Epithelial cell of prostate (primary cell): ENCODE measurements at places on chromosomes 1 and 21.
A peak's percentile ranks its signal among the peaks of the same experiment; 100 is the strongest.

- no peak for DNase-seq
Measured at GRCh38 chr1:179121159-179121938, 39.5 kb downstream of the TOR3A start.

- no peak for DNase-seq
Measured at GRCh38 chr1:24939040-24939674, 9.1 kb upstream of the RUNX3 start.

GRCh38 chr21:44400791-44401385, 47.5 kb downstream of the TRPM2 start:
- DNase-seq, result no peak

GRCh38 chr1:18552631-18553030, 71.9 kb downstream of the KLHDC7A start:
- no peak for DNase-seq

GRCh38 chr1:163258181-163258580, 55.5 kb upstream of the RGS5 start:
- no peak for DNase-seq

- no peak for DNase-seq
Measured at GRCh38 chr21:24636696-24637095, 970.6 kb downstream of the MRPL39 start.

- no peak for DNase-seq
Measured at GRCh38 chr1:198677871-198678270, 39.0 kb downstream of the PTPRC start.

DNA sequence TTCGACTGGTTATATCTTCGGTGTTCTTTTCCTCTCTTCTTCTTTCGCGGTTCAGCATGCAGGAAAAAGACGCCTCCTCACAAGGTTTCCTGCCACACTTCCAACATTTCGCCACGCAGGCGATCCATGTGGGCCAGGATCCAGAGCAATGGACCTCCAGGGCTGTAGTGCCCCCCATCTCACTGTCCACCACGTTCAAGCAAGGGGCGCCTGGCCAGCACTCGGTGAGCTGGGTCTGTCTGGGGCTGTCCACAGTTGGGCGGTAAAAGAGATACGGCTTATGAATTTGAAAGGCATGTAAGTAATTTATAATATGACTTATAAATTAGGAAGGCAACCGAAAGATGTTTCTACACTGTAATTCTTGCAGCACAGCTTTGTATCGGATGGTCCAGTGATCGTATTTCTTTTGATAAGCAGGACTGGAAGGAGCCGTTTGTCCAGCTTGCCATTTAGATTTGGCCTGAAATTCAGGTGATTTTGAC, 334 bp downstream of the CTH start:
- no peak for DNase-seq

GRCh38 chr1:20100632-20101355, 18.5 kb downstream of the PLA2G2D start:
- peak; percentile 20 for DNase-seq

DNA sequence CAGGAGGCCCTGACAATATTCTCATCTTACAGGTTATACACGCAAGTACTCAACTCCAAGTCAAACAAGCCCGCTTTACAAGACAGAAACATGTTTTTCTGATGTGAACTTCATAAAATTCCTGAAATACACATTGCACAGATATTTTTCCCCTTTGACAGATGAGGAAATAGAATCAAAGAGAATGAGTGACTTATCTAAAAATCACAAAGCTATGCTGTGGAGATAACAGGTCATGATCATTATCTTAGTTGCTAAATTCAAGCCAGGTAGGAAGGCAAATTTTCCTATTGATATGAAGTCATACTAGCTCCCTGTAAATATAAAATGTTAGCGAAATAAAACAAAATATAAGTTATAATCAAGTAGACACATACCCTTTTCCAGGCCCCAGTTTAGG, 18.3 kb downstream of the UBR4 start:
- no peak for DNase-seq

DNA sequence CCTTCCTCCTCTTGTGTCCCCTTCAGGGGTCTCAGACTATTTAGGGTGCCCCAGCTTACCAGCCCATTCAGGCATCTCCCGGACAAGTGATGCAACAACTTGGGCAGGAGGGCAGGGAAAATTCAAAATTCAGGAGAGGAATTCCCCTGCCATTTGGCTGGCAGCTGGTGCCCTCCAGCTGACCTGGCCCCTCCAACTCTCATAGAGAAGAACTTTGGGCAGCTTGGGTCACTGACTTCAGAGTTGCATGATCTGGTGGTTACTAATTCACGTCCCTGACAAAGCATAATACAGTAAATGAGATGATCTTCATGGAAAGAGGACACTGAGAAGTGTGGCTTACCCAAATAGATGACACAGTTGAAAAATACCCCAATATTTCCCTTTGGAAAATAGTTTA, at the start of gene FCAMR:
TSS of gene FCAMR (minus strand) at position 15 of the 400 bp plus-strand sequence. CDS start 335 bp downstream, outside the sequence.
- no peak for DNase-seq

GRCh38 chr1:183646776-183647175, 6.3 kb downstream of the APOBEC4 start:
- no peak for DNase-seq

- no peak for DNase-seq
Measured at GRCh38 chr1:32394890-32395432, 720 bp upstream of the BSDC1 start.

DNA sequence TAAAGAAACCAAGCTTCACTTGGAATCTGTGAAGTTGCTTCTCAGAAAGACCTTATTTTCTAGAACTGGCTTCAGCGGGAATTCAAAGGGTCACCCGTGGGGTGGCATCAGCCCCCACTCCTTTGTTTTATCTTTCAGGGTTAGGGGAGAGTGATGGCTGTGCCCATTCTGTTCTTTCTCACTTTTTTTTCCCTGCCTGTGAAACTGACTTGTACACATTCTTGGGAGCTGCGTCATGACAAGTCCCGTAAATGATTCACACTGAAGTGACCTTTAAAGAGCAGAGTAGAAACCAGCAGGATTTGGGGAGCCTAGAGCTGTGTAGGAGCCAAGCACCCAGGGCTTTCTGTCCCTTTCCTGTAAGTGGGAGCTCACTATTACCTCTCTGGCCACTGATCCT, 43.8 kb downstream of the SLC44A3 start:
- no peak for DNase-seq

- peak; percentile 3 for DNase-seq
Measured at GRCh38 chr1:68723791-68724190, 226.9 kb upstream of the DEPDC1 start.

DNA sequence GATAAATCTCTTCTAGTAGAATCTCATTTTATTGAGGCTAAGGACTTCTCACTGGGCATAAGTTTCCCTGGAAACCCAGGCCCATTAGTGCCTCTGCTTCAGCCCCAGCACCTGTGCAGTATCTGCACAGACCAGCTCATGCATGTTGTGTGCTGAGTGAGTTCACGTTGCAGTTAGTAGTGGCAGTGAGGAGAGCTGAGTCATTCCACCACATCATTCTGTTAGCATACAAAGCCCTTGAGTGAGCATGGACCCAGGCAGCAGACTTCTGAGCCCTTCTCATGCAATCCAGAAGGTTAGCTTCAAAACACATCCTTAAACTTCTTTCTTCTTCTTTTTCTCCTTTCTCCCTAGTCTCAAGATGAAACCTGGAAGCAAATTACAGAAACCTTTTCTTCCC, 45.8 kb upstream of the NTPCR start:
- DNase-seq, result peak; percentile 64

GRCh38 chr1:6082430-6082971, 36.8 kb downstream of the KCNAB2 start:
- no peak for DNase-seq

- no peak for DNase-seq
Measured at GRCh38 chr1:216793303-216793702, 70.1 kb upstream of the ESRRG start.

DNA sequence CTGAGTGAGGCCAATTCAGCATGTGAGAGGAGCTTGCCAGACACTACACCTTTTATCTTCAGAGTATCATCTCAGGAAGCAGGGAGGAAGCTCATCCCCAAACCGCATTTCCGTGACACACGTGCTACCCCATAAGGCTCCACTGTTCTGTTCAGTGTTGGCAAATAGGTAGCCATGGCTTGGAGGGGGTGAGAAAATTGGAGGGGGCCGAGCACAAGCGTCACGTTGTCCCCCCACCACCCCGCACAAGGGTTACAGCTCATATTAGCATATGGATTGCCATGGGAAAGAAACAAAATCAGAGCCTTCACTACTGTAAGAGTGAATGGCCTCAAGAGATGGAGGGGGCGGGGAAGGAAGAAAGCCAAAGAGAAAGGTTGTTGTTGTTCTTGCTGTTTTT, 46.7 kb downstream of the OLIG1 start:
- DNase-seq, result no peak

DNA sequence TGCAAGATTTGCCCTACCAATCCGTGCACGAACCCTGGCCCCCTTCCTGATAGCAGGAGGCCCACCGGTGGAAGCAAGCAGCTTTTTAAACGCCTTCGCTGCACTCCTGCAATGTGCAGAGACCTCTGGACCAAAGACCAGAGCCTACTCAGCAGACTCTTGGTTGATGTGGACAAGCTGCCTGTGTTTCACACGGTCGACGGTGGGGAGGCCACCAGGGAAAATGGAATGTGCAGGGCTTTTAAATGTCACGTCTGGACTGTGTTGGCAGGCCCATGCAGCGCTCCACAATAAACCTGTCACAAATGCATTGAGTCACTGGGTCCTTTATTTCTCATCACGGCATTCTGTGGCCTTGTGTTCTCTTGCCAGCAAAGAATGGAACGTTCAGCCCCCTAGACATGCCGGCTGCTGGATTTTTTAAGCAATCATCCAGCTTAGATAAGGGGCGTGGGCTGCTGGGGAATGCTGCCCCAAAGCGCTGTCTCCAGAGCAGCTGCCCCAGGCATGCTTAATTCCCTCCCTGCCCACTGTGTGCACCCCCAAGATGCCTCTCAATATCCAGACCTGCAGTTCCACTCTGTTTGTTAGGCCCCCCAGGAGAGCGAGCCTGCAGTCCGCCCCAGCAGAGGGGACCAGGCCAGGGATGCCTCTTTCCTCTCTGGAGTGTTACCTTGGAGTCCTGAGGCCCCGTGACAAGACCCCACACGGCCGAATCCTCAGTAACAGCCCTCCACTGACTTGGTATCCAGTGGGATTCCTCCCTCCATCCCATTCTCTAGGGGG, 71.3 kb downstream of the ATP5PO start:
- peak; percentile 6 for DNase-seq

DNA sequence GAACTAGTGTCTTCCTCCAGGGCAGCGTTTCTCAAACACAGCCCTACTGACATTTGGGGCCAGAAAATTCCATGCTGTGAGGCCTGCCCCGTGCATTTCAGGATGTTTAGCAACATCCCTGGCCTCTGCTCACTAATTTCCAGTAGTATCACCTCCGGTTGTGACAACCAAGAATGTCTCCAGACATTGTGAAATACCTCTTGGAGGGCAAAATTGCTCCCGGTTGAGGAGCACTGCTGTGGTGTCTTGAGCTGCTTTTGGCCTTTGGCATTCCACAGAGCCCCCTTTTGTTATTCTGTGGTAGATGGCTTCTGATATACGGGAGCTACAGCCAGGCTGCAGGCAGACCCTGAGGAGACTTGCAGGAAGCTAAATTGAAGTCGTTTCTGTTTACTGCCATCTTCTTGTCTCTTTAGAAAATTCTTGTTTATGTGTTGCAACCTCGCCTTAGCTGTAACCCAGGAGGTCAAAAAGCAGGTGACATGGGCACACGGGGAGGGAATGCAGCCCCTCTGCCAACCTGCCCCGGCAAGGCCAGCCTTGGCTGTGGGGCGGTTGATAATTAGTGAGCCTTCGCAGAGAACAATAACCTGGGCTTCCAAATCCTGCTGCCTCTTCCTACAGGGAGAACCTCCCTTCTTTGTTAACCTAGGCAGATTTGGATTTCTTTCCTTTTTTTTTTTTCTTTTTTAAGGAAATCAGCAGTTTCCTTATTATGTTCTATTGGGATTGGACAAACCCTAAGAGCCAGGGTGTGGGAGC, 74.7 kb upstream of the AKT3 start:
- no peak for DNase-seq

- DNase-seq, result no peak
Measured at GRCh38 chr1:39081271-39082009, 55.3 kb downstream of the NDUFS5 start.

DNA sequence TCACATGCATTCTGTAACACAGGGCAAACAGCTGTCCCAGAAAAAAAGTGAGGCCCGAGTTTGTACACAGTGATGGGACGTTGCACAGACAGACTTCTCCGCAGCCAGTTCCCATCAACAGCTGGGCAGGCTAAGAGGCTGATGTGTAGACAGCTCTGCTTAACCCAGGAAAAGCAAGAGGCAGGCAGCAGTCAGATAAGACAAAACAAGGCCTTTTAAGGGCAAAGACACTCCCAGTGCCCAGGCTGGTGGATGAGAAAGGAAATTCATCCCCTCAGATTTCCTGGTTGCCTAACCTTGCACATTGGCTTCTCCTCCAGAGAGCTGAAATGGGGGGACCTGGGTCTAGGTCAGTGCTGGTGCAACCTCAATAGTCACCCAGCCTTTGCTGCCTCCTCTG, 17.2 kb upstream of the PHLDA3 start:
- DNase-seq, result no peak

- DNase-seq, result no peak
Measured at GRCh38 chr1:171222936-171223335, 25.4 kb upstream of the FMO1 start.

- DNase-seq, result no peak
Measured at GRCh38 chr1:216563087-216563486, 139.8 kb upstream of the USH2A start.

DNA sequence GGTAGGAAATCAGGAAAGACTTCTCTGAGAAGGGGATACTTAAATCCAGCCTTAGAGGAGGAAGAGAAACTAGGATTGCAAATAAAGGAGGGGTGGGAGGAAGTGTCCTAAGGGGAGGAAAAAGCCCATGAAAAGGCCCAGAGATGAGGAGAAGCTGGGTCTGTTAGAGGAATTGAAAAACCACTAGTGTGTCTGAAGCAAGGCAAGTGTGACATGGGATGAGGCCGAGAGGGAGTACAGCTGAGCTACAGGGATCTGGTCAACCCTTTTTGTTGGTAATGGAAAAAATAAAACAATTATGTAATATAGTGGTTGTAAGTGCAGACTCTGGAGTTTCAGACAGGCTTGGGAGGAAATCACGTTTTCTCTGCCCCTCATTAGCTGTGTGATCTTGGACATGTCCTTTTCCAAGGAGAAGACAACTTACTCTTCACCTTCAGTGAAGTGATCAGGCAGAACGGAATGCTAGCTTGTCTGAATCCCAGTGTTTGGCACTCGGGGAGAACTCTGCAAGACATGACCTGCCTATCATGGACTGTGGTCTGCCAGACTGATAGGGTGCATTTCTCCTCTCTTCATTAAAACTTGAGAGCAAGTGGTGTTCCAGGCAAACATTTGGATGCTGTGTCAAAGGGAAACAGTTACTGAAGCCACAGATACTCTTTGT, 7.4 kb upstream of the S100A10 start:
- DNase-seq, result no peak

DNA sequence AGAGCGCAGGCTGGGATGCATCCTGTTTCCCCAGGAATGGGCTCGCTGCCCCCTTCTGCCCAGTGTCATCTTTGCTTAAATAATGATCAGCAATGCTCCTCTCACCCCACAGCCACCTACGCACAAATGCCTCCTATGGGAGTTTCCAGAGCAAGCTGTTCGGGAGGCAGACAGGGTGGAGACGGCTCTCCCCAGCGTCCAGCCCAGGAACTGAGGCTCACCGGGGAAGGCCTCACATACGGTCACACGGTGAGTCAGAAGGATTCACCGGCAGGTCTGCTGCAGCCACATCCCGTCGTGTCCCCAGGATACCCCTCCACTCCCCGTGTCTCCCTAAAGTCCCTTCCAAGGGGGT, 40.3 kb upstream of the RUNX3 start:
- no peak for DNase-seq
